ENCODE measurements at places on chromosomes 7 and 10. TPM values are rescaled to one million over a fixed set of nuclear protein-coding genes. Genes with fewer than 3 reads are reported as not detected.

FFAR4 gene
- not detected for total RNA-seq

ATG9B gene
- not detected for total RNA-seq

LRRN3 gene
- 1.3 TPM for total RNA-seq

LRRC27 gene
- total RNA-seq = 14.4 TPM

DNA sequence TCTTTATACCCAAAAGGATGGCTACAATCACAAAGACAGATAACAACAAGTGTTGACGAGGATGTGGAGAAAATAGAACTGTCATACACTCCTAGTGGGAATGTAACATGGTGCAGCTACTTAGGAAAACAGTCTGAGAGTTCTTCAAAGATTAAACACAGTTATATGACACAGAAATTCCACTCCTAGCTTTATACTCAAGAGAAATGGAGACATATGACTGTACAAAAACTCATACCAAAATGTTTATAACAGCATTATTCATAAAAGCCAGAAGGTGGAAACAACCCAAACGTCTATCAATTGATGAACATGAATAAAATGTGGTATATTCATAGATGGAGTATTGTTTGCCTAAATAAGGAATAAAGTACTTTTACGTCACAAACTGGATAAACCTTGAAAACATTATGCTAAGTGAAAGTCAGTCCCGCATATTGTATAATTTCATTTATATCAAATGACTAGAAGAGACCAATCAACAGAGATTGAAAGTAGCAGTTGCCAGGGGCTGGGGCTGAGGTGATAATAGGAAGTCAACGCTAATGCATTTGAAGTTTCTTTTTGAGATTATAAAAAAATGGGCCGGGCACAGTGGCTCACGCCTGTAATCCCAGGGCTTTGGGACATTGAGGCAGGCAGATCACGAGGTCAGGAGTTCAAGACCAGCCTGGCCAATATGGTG, 61.6 kb upstream of the SRPK2 start:
- DNase-seq = no peak

GRCh38 chr7:119945822-119946221, 327.2 kb upstream of the KCND2 start:
- no peak for DNase-seq

DNA sequence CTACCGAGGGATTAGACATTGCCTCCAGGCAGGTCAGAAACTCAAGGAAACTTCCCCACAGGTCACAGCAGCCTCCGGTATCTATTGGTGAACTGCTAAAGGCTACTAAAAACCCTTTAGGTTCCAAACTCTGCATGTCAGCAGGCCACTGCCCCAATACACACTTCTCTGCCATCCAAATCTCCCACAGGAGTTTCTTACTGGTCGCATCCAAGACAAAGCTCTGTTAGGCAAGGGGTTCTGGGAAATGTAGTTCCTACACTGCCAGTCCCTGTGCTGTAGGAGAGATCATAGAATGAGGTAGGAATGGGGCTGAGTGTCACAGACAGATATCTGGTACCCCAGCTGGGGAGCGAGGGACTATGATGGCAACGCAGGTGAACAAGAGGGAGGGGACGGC, 757.0 kb upstream of the C7orf33 start:
- no peak for DNase-seq

GRCh38 chr7:88071994-88072714, 138.1 kb downstream of the ADAM22 start:
- DNase-seq = no peak

GRCh38 chr10:30247704-30248103, 101.4 kb downstream of the MTPAP start:
- no peak for DNase-seq

GRCh38 chr10:73806176-73806950, 5.0 kb downstream of the NDST2 start:
- peak; percentile 64 for DNase-seq

- no peak for DNase-seq
Observed at GRCh38 chr7:159317294-159317693, 172.6 kb upstream of the VIPR2 start.

All from chondrocyte (in vitro differentiated cells).